ENCODE measurements at places on chromosomes 7 and 10.

DNA sequence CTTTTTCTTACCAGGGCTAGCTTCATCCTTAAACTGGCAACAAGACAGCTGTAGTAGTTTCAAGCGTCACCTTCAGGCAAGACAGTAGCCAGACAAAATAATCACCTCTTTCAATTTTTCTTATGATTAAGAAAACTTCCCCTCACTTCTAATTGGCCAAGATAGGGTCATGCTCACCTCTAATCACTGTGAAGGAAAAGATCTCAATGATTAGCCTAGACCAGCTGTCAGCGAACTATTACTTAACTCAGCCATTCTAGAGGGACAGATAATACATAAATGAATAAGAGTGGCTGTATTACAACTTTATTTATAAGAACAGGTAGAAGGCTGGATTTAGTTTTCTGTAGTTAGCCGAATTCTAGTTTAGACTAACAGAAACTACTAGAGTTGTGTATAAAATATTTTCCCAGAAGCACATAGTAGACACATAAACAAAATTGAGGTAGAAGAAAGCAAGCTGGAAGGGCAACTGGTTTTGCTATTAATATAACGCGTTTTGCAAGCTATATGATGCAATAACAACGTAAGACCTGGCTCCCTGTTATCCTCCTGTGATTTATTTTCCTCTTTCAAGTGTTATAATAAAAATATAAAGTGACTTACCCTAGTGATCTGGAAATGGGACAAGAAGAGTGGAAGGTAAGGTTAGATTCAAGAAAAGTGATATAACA lies 64.3 kb downstream of the ELAPOR2 start:
- DNase-seq: no peak

GRCh38 chr7:150435390-150436073 lies 14.9 kb upstream of the GIMAP8 start:
- peak; percentile 98 for DNase-seq

DNA sequence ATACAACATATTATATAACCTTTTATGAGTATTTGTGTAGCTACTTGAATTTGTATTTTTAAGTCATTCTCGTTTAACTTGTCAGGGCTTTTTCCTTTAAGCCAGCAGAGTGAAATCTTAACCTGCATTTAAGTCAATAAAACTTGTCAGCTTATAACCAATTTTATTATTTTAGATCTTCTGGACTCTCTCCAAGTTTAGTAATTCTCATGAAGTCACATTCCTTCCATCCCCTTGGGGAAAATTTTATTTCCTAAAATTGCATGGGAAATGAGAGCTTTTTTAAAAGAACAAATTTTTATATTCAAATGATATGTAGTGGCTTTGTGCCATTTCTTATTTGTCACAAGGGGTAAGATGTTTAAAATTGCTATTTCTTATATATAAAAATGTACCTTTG lies 74.0 kb downstream of the SEPTIN7 start:
- no peak for DNase-seq

DNA sequence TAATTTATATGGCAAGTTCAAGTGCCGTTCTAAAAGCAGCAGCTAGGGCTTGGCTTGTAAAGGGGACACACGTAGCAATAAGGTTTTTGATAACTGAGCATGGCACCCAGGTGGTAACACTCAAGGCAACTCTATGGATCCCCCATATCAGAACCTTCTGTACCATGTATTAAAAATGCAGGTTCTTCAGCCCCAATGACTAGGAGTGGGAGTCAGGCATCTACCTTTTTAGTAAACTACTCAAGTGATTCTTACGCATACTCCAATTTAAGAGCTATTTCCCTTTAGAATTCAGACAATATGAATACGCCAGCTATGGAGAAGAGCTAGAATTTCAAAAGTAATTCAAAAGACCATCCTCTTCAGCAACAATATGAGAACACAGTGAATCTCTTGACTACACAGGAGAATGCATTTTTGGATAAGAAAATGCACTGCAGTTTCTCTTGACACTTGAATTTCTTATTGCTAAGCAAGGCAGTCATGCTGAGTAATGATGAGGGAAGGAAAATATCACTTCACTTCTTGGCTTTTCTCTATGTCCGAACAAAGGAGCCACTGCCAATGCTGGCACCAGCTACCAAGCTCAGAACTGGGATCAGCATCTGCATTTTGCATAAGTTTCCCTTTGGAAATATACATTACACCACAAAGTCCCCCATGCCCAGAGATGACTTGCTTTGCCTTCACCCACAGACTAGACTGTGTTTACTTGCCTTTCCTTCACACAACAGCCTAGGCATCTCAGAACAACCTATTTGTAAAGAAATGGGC lies 53.5 kb downstream of the ABLIM1 start:
- DNase-seq: no peak

- no peak for DNase-seq
Measured at GRCh38 chr7:158803367-158803969, 25.8 kb downstream of the ESYT2 start.

GRCh38 chr10:60021361-60021760 lies 115.0 kb upstream of the CCDC6 start:
- no peak for DNase-seq
